ENCODE measurements at places on chromosomes 13 and 19. TPM values are rescaled to one million over a fixed set of nuclear protein-coding genes. Genes with fewer than 3 reads are reported as not detected.

AZU1 gene
- 3.2 TPM for polyA plus RNA-seq

DNA sequence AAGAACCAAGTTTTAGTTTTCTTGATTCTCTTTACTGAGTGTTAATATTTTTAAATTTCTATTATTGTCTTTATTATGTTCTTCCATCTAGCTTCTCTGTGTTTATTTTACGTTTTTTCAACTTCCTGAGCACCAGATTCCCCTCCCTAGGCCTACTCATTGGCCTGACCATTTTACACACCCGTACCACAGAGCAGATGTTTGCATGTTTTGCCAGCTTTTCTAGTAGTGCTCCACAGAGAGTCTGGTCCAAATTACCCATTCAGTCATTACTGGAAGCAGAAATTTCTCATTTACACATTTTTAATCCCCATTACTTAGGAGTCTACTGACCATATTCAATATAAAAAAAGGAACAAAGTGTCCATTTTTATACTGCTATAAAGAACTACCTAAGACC lies 66.9 kb downstream of the ING1 start:
- no peak for DNase-seq

GRCh38 chr13:105446197-105446596 lies 1089.3 kb downstream of the EFNB2 start:
- DNase-seq, result no peak

DNA sequence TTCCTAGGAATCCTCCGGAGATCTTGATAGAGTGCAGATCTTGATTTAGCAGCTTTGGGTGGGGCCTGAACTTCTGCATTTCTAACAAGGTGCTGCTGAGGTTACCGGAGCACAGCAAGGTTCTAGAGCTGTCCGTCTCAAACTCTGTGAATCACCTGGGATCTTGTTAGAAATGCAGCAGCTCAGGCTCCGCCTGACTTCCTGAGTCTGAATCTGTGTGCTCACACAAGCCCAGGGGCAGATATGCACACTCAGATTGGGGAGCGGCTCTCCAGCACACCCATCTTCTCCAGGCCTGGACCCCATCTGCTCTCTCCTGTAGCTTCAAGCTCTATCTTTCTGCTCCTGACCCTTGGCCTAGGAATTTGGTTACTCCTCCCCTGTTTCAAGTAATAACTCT lies 3.5 kb upstream of the TEX26 start:
- DNase-seq, result no peak

PTPRH gene
- polyA plus RNA-seq, result 0.27 TPM

- DNase-seq, result no peak
Observed at GRCh38 chr13:47004540-47004939, 107.7 kb upstream of the HTR2A start.

DNA sequence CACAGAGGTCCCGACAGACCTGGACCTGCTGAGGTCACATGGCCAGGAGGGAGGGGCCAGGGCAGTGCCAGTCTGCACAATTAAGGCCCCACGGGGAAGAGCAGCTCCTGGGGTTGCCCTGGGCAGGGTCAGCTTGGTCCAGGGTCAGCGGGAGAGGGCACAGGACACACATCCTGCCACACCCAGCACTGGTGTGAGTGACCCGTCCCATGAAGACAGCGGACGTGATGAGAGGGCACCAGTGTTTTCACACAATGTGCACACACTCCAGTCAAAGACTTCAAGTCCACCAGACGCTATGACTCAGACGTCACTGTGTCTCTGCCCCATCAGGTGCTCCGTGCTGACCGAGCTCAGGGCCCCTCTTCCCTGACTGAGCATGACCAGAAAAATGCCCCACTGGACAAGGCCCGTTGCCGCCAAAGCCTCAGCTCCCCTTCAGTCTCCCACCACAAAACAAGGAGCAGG lies 4.2 kb downstream of the TMEM259 start:
- no peak for DNase-seq

GRCh38 chr13:75049735-75050335 lies 432.1 kb downstream of the TBC1D4 start:
- DNase-seq, result no peak

- DNase-seq, result peak; percentile 73
Observed at GRCh38 chr19:10424011-10424637, 3.8 kb downstream of the PDE4A start.

MAST1 gene
- polyA plus RNA-seq, result 0.27 TPM

DNA sequence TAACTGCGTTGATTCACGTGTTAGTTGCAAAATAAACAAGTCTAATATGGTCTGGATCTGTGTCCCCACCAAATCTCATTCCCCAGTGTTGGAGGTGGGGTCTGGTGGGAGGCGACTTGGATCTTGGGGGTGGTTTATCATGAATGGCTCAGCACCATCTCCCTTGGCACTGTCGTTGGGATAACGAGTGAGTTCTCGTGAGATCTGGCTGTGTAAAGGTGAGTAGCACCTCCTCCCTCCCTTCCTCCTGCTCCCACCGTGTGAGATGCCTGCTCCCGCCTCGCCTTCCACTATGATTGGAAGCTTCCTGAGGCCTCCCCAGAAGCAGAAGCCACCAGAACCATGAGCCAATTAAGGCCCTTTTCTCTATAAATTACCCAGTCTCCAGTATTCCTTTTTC lies 4.8 kb downstream of the PEAK3 start:
- no peak for DNase-seq

DNA sequence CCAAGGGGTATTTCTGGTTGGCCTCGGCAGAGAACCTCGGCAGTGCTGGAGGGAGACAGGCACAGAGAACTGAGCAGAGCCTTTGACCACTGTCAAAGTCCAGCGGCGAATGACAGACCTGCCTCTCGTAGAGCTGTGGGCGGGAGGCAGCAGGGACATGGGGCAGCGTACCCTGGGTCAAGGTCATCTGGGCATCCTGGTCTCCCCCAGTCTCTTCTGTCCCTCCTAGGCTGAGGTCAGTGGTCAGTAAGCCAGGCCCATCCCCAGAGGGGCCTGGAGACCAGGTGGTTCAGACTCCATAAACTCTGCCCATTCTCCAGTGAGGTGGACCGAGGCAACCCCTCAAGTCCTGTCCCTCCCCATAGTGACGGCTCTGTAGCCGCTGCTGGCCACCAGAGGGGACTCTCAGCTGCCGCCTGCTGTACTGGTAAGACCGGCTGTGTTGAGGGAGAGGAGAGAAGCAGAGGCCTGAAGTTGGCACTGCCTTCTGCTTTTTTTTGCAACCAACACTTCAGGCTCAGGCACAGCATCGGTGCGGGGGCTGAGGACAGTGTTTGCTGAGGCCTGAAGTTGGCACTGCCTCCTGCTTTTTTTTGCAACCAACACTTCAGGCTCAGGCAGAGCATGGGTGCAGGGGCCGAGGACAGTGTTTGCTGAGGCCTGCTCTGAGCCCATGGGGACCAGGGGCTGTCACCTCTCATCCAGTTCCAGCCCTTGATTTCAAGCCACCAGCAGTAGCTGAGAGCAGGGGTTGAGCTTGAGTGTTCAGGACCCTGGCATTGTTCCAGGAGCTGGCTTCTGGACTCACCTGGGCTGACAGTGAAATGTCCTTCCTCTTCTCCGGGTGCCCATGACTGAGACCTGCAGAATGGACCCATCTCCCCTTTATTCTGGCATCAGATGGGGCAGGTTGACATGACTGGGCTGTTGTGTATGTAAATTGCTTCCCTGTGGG lies at the start of gene PGLYRP2:
PGLYRP2 (minus strand) TSS at position 111 of the 955 bp plus-strand sequence. CDS start 130 bp downstream, outside the sequence.
- DNase-seq, result no peak

DNA sequence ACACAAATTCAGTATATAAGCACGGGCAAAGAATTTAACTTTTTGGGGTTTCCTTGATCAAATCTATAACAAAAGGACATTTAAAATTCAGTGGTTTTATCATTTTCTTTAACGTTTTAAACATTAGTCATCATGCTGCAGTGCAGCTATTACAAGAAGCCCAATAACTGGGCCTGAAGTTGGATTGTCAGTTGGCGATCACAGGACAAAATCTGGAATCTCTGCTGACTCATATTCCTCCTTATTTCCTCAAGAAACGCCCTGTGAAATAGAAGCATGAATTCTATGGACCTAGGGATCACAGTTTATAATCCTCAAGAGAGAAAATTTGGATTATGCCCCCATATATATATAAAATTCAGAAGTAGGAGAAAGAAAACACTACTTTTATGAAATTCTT lies 971.6 kb upstream of the MIR17HG start:
- DNase-seq, result no peak

DNA sequence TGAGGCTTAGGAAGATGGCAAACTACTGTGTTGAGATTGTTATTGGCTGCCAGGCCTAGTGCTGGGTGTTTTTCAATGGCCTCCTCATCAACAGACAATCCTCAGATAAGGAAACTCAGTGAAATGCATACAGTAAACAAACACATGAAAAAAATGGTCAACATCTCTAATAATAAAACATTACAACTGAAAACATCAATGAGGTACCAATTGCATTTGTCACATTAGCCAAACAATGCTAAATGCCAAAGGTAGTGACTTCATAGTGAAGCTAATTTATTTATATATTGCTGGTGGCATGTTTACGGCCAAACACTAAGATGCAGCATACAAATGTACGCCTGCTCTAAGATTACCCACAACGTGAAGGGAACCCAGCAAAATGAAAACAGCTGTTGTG lies 224.0 kb upstream of the UBL3 start:
- no peak for DNase-seq

GRCh38 chr13:45490068-45490467 lies 25.3 kb downstream of the COG3 start:
- DNase-seq, result no peak

GRCh38 chr13:74771964-74772363 lies 637.8 kb upstream of the KLF12 start:
- no peak for DNase-seq

NUDT15 gene
- polyA plus RNA-seq, result 11.6 TPM

NCLN gene
- 35.9 TPM for polyA plus RNA-seq
